HCT116 (cell line): ENCODE measurements at places on chromosomes 13 and 19. TPM values are rescaled to one million over a fixed set of nuclear protein-coding genes. Genes with fewer than 3 reads are reported as not detected.

Gene PRR19
- total RNA-seq: 0.93 TPM

Gene LGALS7B
- 2.4 TPM for total RNA-seq

Gene SULT2A1
- total RNA-seq: 0.27 TPM

Gene OCEL1
- 39.8 TPM for total RNA-seq

DNA sequence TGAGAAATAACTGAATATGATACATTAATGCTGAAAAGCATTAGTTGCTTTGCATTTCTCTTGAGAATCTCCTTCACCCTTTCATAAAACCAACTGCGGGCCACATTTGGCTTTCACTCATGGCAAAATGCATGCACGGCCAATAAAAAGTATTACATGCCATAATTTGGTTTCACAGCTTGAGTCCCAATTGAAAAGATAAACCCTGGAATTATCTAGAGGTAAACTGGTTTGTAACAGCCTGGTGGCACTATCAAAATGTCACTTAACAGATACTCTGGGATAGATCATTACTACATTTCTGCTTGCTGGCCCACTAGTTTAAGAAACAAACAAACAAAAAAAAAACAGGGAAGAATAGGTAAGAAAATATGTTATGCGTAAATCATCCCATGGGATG is 3.9 kb downstream of the OBI1 start:
- DNase-seq: no peak

- no peak for DNase-seq
Measured at GRCh38 chr13:65594298-65594781, 1635.8 kb downstream of the PCDH9 start.

- peak; percentile 19 for DNase-seq
Measured at GRCh38 chr13:60627071-60627686, 230.2 kb downstream of the TDRD3 start.
